ENCODE measurements at places on chromosomes 2 and 18. TPM values are rescaled to one million over a fixed set of nuclear protein-coding genes. Genes with fewer than 3 reads are reported as not detected.

GRCh38 chr2:190762566-190762965, 113.7 kb downstream of the NAB1 start:
- DNase-seq = no peak

Gene CLEC4F
- not detected for total RNA-seq

Gene TRIM43
- not detected for total RNA-seq

- no peak for DNase-seq
These were observed 10.2 kb upstream of the ITGA4 start for GRCh38 chr2:181446985-181447384.

- no peak for DNase-seq
These were observed 1281.0 kb upstream of the NXPH2 start for GRCh38 chr2:140061240-140061639.

DNA sequence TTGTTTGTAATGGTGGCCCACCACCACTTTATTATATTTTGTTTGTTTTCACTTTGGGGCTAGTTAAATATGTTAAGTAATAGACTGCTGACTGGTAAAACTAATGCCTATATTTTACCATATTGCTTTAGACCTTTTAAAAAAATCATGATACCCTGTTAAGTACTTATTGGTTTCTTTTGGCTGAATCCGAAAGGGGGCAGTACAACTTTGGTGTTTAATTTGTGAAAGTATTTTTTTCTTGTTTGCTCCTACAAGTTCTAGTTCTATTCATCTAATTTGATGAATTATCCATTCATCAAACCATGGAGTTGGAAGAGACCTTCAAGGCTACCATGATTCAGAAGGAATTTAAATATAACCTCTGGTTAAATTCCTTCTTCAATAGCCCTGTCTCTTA, 147.0 kb downstream of the MBD5 start:
- no peak for DNase-seq

Gene LDLRAD4
- 43.3 TPM for total RNA-seq

Gene TCF23
- total RNA-seq = 0.08 TPM

All from left ventricle myocardium inferior (tissue), 1 donor.